Activated CD4-positive, alpha-beta T cell treated with anti-CD3 and anti-CD28 coated beads, Interleukin-2, amount 10 ng/mL, durations not matched to agents 24 days and 14 days (primary cell): ENCODE measurements at places on chromosomes 4 and X.

DNA sequence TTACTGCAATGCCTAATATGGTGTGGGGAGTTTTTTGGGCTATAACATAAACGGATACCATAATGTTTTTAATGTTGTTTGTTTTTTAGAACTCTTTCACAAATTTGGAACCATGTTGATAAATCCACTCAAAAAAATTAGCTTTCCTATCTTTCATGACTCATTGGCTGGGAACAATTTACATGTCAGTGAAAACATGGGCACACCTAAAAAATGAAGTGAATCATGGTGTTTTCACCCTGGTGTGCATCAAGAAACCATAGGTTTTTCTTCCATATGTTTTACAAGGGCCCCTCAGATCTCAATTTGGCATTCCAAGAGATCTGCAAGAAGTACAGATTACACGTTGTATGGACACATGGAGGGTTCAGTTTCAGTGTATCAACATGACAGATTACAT lies 207.1 kb downstream of the NWD2 start:
- H3K27me3 ChIP-seq, result peaks cover 55% of the 10 kb centered on the region
- H3K4me3 ChIP-seq, result no peak overlapping the region
- H3K36me3 ChIP-seq, result no peaks in the 10 kb centered on the region
- no peak overlapping the region for H3K27ac ChIP-seq
- peaks cover 11% of the 10 kb centered on the region for H3K4me1 ChIP-seq

GRCh38 chr4:77493829-77494551 lies 111.6 kb upstream of the CXCL13 start:
- H3K4me3 ChIP-seq, result no peak overlapping the region
- no peaks in the 10 kb centered on the region for H3K4me1 ChIP-seq

DNA sequence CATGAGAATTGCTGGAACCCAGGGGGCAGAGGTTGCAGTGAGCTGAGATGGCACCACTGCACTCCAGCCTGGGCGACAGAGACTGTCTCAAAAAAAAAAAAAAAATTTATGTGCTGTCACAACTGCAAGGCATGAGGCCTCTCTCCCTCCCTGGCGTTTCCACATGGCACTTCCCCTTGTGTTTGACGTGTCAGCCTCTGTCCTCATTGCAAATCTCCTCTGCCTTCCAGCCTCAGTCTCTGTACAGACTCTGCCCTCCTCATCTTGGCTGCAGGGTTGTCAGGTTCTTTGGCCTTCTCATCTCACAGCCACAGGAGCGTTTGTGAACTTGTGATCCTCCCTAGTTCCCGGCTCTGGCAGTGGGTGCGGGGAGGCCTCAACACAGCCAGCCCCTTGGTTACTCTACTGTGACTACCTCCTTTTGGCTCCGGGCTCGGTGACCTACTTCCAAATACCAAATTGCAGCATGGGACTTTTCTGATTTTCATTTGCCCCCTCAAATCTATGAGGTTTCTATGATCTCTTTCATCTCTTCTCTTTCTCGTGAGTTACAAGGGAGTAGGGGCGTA lies 250.0 kb downstream of the CBR4 start:
- no peaks in the 10 kb centered on the region for H3K36me3 ChIP-seq
- peaks cover 4% of the 10 kb centered on the region for H3K27me3 ChIP-seq
- no peak overlapping the region for H3K4me3 ChIP-seq
- DNase-seq, result no peak

DNA sequence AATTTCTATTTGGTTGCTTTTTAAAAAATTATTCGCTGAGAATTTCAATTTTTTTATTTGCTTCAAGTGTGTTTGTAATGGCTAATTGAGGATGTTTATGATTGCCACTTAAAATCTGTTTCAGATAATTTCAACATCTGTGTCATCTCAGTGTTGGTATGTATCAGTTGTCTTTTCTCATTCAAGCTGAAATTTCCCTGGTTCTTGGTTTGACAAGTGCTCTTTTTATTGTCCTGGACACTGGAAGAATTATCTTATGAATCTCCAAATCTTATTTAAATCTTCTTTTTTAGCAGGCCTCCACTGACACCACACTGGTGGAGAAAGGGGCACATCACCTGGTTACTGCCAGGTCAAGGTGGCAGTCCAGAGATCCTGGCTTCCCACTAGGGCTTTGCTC lies 21.5 kb downstream of the CHST7 start:
- peaks cover 19% of the 10 kb centered on the region for H3K36me3 ChIP-seq
- no peak overlapping the region for H3K4me3 ChIP-seq
- H3K27ac ChIP-seq, result no peak overlapping the region
- H3K4me1 ChIP-seq, result peaks cover 3% of the 10 kb centered on the region
- no peaks in the 10 kb centered on the region for H3K27me3 ChIP-seq
- no peak for DNase-seq

GRCh38 chr4:108244606-108245005 lies 75.9 kb upstream of the LEF1 start:
- no peak overlapping the region for H3K4me3 ChIP-seq
- DNase-seq, result no peak
- no peaks in the 10 kb centered on the region for H3K4me1 ChIP-seq
- H3K27ac ChIP-seq, result no peak overlapping the region

- no peak for DNase-seq
- peaks cover 6% of the 10 kb centered on the region for H3K36me3 ChIP-seq
- no peak overlapping the region for H3K27ac ChIP-seq
- H3K4me1 ChIP-seq, result peaks cover 34% of the 10 kb centered on the region
Measured at GRCh38 chrX:65999563-66000148, 40.2 kb downstream of the VSIG4 start.

DNA sequence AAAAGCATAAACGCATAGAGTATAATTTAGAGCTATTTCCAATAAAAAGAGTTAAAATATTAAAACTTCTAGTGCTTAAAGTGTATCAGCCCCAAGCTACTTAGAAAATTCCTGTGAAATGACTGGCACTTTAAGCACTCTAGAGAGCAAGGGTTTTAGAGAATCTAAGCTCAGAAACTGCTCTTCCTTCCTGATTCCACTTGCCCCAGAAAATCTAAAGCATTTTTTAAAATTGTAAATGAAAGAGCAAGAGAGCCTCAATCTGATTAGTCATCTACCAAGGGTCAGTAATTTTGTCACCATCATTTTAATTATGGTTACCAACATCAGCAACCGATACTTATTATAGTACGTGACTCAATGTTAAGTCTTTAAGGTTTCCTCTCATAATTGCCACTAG lies 25.0 kb downstream of the CTPS2 start:
- H3K27me3 ChIP-seq, result no peaks in the 10 kb centered on the region
- no peak for DNase-seq
- no peak overlapping the region for H3K27ac ChIP-seq
- no peaks in the 10 kb centered on the region for H3K4me1 ChIP-seq

GRCh38 chrX:11750046-11750445 lies 8.0 kb upstream of the MSL3 start:
- H3K27me3 ChIP-seq, result peaks cover 22% of the 10 kb centered on the region
- H3K27ac ChIP-seq, result no peak overlapping the region
- DNase-seq, result no peak

GRCh38 chr4:184237612-184238011 lies 19.9 kb upstream of the ENPP6 start:
- H3K4me1 ChIP-seq, result peaks cover 51% of the 10 kb centered on the region
- H3K4me3 ChIP-seq, result peak overlapping the region; percentile 68
- no peaks in the 10 kb centered on the region for H3K27me3 ChIP-seq
- peak overlapping the region; percentile 94 for H3K27ac ChIP-seq
- H3K36me3 ChIP-seq, result no peaks in the 10 kb centered on the region

GRCh38 chr4:76016393-76016792 lies 6.9 kb downstream of the CXCL10 start:
- peaks cover 4% of the 10 kb centered on the region for H3K27me3 ChIP-seq
- no peak overlapping the region for H3K27ac ChIP-seq
- H3K4me3 ChIP-seq, result no peak overlapping the region

DNA sequence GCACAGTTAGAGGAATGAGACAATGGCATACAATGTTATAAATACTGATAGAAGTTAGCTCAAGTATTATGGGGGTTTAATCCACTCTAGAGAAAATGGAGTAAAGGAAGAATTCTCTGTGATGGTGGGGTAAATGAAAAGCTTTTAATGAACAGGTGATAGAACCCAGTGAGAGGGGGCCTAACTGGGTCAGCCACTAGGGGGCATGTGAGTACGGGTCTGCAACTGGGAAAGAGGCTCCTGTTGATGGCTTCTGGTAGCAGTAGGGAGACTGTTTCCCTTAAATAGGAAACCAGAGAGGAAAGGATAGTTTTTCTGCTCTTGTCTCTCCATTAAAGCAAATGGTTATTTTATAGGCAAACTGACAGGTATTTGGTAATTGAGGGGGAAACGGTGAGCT lies 132.8 kb upstream of the GPR101 start:
- H3K27me3 ChIP-seq, result peaks cover 3% of the 10 kb centered on the region
- H3K4me1 ChIP-seq, result no peaks in the 10 kb centered on the region
- H3K27ac ChIP-seq, result no peak overlapping the region
- no peak overlapping the region for H3K4me3 ChIP-seq
- H3K36me3 ChIP-seq, result no peaks in the 10 kb centered on the region
- no peak for DNase-seq

GRCh38 chr4:133152831-133153481 lies 3.9 kb downstream of the PCDH10 start:
- H3K4me3 ChIP-seq, result peak overlapping the region; percentile 4
- no peak for DNase-seq
- peaks cover 54% of the 10 kb centered on the region for H3K27me3 ChIP-seq
- H3K27ac ChIP-seq, result peak overlapping the region; percentile 82

GRCh38 chr4:18242919-18243693 lies 221.6 kb upstream of the LCORL start:
- no peak overlapping the region for H3K27ac ChIP-seq
- H3K36me3 ChIP-seq, result no peaks in the 10 kb centered on the region
- no peak for DNase-seq
- no peak overlapping the region for H3K4me3 ChIP-seq

GRCh38 chr4:84492290-84492689 lies 6.8 kb downstream of the NKX6-1 start:
- H3K4me1 ChIP-seq, result peaks cover 2% of the 10 kb centered on the region
- H3K4me3 ChIP-seq, result no peak overlapping the region
- H3K27me3 ChIP-seq, result peaks cover 82% of the 10 kb centered on the region
- no peak overlapping the region for H3K27ac ChIP-seq
- H3K36me3 ChIP-seq, result no peaks in the 10 kb centered on the region

DNA sequence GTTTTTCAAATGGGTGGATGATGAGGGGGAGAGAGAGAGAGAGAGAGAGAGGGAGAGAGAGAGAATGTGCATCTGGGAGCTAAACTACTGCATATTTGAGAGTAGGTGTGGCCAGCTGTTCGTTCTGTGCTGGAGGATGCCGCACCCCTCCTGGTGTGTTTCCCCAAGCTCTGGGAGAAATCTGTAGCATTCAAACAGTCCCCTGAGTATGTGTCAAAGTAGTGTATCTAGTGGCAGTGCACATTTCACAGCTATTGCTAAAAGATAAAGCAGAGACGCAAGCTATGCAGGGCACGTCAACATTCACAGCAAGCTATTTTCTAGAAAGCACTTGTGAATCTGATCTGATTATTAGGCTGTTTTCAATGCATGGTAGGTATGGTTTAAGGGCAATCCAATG lies 83.5 kb upstream of the LIMCH1 start:
- no peaks in the 10 kb centered on the region for H3K27me3 ChIP-seq
- H3K27ac ChIP-seq, result no peak overlapping the region
- H3K4me1 ChIP-seq, result no peaks in the 10 kb centered on the region
- no peaks in the 10 kb centered on the region for H3K36me3 ChIP-seq

DNA sequence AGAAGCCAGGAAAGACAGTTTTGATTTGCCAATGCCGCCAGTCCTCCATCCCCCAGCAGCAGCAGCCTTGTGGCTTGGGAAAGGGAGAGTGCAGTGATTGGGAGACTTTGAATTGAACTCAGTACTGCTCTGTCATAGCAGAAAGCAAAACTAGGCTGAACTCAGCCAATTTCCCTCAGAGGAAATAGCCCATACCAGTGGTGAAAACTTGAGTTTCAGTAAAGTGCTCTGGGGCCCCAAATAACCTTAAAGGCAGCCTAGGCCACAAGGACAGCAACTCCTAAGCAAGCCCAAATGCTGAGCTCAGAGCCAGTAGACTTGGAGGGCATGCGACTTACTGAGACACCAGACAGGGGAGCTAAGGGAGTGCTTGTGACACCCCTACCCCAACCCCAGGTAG lies 2.0 kb upstream of the PROM1 start:
- peaks cover 8% of the 10 kb centered on the region for H3K4me1 ChIP-seq
- peaks cover 6% of the 10 kb centered on the region for H3K36me3 ChIP-seq
- H3K4me3 ChIP-seq, result no peak overlapping the region
- peaks cover 72% of the 10 kb centered on the region for H3K27me3 ChIP-seq
- H3K27ac ChIP-seq, result no peak overlapping the region

GRCh38 chrX:147923605-147924004 lies 11.9 kb downstream of the FMR1 start:
- no peak overlapping the region for H3K27ac ChIP-seq
- H3K4me1 ChIP-seq, result peaks cover 17% of the 10 kb centered on the region
- peaks cover 25% of the 10 kb centered on the region for H3K36me3 ChIP-seq
- H3K27me3 ChIP-seq, result no peaks in the 10 kb centered on the region

DNA sequence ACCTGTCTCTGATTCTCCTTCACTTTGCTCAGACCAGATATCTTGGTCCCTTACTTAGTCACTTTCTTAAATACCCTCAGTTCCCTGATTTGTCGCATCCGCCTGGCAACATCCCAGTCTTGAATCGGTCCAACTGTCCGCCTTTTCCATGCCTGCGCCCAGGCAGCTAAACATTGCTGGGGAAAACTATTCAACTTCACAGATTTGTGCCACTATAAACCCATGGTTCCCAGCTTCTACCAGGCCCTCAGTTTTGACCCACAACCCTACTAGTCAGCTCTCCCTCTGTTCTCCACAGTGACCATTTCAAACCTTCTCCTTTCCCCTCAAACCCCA lies 451 bp upstream of the FGD1 start:
- no peak overlapping the region for H3K27ac ChIP-seq
- no peaks in the 10 kb centered on the region for H3K36me3 ChIP-seq
- no peaks in the 10 kb centered on the region for H3K4me1 ChIP-seq
- H3K4me3 ChIP-seq, result peak overlapping the region; percentile 64
- DNase-seq, result no peak
- peaks cover 48% of the 10 kb centered on the region for H3K27me3 ChIP-seq

DNA sequence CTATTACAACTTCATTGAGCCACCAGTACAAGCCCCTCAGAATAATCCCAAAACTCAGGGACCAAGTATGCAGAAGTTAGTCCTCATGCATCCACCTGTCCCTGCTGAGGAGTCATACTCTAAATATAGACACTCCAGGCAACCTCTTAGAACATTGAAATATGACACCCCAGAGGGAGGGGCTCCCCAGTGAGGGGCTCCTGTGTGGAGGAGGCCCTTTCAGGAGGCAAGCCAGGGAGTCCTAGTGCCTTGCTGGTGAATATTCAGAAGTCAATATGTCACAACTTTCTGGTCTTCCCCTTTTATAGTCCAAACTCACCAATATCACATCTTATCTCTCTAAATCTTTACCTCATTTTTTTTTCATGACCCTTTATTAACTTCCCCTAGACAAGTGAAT lies 1.6 kb upstream of the ARMCX6 start:
- peaks cover 21% of the 10 kb centered on the region for H3K36me3 ChIP-seq
- peaks cover 36% of the 10 kb centered on the region for H3K4me1 ChIP-seq
